ENCODE measurements at places on chromosomes 1 and 21. TPM values are rescaled to one million over a fixed set of nuclear protein-coding genes. Genes with fewer than 3 reads are reported as not detected.

AKT3 gene
- 27.8 TPM for total RNA-seq

DNA sequence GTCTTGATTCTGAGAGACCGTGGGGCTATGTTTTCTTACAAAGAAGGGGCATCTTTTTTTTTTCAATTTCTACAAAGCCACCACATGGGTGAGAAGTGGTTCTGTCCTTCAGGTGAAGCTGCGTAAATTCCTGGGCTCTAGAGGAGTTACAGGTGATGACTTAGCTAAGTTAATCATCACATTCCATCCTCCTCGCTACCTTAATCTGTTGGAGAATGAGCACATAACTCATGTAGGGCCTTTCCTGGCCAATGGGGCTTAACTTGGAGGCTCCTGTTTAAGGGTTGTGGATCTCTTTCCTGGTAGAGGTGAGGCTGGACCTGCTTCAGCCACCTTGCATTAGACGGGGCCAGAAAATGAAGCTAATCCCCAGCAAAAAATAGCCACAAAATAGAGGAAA is 19.9 kb downstream of the REG4 start:
- no peak for DNase-seq

NR0B2 gene
- not detected for total RNA-seq

DNA sequence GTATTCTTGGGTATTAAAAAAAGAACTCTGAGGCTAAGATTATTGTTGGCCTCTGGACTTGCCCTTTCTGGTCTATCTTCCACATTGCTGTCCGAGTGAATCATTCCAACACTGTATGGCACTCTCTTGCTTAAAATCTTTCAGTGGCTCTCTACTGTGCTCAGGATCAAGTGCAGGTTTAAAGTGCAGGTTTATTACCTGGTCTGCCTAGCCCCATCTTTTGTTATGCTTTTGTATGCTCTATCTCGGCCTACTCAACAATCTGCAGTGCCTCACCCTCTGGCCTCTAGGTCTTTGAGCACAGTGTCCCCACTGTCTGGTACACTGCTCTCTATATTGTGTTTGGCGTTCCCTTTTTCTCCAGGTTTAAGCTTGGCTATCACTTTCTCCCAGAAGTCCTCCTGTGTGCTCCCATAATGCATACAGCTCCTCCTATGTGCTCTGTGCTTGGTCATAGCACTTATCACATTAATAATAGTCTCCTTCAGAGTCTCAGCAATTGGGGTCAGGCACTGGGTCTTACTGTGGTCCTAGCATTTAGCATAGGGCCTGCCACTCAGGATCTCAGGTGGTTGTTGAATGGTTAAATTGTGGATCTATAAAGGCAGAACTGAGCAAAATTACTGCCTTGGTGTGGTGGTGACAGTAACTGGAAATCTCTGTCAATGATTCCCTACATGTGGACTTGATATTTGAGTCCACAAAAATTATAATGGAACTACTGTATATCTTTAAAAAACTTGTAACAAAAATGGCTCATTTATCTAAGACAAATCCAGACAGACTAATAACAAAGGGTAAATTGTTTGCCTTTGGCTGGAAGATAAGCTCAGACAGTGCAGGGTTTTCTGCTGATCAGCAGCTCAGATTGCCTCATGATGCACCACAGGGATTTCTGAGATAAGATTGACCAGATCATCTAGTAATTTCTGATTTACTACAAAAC is 10.6 kb upstream of the LDLRAD1 start:
- DNase-seq: no peak

VSIG8 gene
- not detected for total RNA-seq

GRCh38 chr1:203512848-203513584 is 19.1 kb downstream of the OPTC start:
- no peak for DNase-seq

LRRC38 gene
- 0.72 TPM for total RNA-seq

DNA sequence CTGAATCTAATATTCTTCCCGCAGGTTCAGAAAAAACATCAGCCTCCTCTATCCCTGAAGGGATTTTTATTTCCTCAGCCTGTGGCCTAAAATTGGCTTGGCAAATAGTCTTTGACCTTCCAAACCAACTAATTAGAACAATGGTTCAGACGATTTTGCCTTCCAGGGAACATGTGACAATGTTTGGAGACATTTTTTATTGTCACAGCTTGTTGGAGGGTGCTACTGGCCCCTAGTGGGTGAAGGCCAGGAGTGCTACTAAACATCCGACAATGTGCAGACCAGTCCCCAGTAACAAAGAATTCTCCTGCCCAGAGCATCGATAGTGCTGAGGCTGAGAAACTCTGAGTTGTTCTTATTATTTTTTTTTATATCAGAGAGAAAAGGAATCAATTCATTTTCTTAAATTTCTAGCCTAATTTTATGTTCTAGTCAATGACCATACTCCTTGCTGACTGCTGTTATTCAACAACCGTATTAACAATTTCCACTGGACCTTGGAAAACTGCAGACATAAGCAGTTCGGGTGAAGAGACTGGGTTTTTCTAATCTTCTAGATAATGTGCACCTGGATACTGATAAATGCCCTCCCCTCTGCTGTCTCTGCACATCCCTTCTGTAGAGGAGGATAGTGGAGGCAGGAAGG is 280.7 kb downstream of the LMX1A start:
- peak; percentile 62 for DNase-seq

- DNase-seq: no peak
These were observed 123.3 kb downstream of the PCNX2 start for GRCh38 chr1:233172201-233172600.

TNFAIP8L2 gene
- total RNA-seq: not detected

CNKSR1 gene
- 26.3 TPM for total RNA-seq

GRCh38 chr1:85344256-85344694 is 67.8 kb upstream of the BCL10 start:
- peak; percentile 87 for DNase-seq

DNA sequence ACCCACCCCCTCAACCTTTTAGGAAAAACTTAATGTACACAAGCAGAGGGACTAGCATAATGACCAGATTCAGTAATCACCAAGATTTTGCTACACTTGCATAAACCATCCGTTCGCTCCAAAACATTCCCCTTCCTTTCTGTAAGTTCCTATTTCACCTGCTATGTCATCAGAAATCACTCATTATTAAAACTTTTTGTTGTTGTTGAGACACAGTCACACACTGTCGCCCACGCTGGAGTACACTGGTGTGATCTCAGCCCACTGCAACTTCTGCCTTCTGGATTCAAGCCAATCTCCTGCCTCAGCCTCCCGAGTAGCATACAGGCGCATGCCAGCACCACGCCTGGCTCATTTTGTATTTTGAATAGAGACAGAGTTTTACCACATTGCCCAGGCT is 3.4 kb downstream of the MRPL20 start:
- no peak for DNase-seq

LINGO4 gene
- not detected for total RNA-seq

GRCh38 chr1:181016563-181016962 is 6.1 kb downstream of the STX6 start:
- DNase-seq: no peak

DNA sequence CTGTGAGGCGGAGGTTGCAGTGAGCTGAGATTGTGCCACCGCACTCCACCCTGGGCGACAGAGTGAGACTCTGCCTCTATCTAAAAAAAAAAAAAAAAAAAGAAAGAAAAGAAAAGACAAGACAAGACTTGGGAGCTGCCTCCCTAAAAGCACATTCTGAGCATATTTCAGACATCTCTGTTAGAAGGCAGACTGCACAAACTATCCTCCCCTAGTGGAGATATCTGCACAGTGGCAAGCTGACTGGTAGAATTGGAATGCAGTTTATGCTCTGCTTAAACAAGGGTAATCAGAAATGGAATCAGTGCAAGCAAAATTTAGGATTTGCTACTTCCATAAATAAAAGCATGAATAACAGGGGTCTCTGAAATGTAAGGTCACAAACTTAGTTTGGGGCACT is 31.8 kb downstream of the GNG4 start:
- no peak for DNase-seq

- DNase-seq: no peak
These were observed 141.1 kb upstream of the SAMSN1 start for GRCh38 chr21:14687268-14687625.

GRCh38 chr1:79117376-79117775 is 110.8 kb upstream of the ADGRL4 start:
- DNase-seq: no peak

SLC45A1 gene
- 0.63 TPM for total RNA-seq

DNA sequence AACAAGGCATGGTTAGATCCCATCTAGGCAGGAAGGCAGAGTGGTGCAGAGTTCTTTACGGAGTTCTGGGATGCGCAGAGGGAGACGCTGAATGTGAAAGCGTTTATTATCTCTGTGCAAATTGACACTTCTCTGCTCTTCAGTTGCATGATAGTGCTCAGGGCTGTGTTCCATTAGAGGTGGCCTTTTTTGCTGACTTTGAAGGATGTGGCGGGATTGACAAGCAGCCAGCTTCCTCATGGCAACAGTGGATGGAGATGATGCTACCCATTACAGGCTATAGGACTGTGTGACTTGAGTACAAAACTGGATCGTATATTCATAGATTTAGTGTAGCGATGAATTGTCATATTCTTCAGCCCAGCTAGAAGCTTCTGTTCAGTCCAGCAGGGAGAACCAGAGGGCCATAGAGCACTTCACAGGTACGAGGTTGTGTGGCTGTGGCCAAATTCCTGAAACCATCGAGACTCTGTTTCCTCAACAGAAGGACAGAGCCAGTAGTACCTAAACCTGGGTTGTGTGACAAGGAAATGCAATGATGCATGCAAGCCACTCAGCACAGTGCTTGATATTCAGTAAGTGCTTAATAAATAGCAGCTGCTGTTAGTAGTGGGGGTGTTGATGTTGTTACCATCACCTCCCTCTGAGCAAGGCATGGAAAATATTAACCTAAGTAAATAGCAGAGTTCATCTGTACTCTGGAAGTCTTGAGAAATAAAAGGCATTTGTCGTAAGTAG is 430.0 kb upstream of the KAZN start:
- DNase-seq: no peak

DNA sequence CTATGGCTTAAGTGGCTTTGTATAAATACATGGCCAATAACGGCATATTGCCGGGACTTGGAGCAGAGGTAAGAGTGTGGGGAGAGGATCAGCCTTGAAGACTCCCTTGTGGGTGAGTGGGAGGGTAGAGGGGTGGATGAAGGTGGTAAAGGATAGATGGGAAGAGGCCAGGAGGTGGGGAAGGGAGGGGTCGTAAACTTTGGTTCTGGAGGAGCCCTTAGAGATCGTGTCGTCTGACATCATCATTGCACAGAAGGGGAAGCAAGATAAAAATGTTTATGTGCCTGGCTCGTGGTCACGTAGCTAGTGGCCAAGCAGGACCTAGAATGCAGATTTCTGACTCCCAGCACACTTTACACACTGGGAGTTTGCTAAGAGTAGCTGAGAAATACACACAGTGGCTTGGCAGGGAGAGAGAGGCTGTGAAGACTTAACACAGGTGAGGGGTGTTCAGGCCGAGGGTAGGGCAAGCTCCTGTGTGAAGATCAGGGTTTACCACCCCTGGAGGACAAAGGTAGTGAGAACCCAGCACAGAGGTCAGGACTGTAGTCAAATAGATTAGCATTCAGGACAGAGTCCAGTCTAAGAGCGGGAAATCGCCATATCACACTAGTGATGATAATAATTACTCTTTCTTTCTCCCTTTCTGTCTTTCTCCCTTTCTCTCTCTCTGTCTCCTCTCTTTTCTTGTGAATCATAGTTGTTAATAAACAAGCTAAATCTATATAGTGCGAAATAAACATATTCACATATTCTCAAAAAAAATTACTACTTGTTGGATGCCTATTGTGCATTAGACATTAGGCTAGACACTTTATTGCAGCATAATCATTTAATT is 75.5 kb downstream of the LRRC8D start:
- DNase-seq: no peak

CFHR2 gene
- total RNA-seq: not detected

FAM167B gene
- total RNA-seq: 2.1 TPM

AQP10 gene
- not detected for total RNA-seq

OR2L13 gene
- not detected for total RNA-seq

GRCh38 chr1:162422662-162423375 is 10.9 kb upstream of the SH2D1B start:
- DNase-seq: no peak

DNA sequence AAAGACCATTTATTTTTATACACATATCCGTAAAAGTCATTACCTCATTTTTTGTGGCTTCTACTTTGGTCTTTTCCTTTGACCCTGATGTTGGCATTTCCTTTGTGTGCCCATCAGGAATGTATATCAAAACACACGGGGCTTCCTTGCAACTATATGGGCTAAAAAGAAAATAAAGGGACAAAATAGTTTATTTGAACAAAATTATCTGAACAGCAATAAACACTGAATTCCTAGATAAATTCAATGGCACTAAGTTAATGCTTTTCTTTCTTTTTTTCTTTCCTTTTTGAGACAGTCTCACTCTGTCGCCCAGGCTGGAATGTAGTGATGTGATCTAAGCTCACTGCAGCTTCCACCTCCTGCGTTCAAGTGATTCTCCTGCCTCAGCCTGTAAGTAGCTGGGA is 45.2 kb downstream of the EPRS1 start:
- DNase-seq: no peak

DNA sequence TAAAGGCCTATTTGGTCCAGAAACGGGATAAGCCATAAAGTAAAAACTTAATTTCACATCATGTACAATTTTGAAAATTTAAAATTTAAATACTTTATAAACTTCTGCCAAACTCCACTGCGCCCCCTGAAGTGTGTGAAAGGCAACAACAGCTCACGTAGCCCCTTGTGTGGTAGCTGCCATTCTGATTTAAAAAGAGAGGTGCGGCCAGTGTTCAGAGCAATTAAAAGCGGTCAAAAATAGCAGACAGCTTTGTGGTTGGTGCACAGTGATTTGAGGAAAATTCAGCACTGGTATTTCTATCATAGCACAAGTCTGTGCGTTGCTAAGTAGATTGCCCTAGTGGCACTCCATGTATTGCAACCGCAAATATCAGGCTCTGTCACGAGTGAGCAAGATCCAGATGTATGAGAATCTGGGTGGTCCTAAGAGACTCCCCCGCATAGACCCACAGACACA is 122.5 kb downstream of the ATG4C start:
- peak; percentile 41 for DNase-seq

DNA sequence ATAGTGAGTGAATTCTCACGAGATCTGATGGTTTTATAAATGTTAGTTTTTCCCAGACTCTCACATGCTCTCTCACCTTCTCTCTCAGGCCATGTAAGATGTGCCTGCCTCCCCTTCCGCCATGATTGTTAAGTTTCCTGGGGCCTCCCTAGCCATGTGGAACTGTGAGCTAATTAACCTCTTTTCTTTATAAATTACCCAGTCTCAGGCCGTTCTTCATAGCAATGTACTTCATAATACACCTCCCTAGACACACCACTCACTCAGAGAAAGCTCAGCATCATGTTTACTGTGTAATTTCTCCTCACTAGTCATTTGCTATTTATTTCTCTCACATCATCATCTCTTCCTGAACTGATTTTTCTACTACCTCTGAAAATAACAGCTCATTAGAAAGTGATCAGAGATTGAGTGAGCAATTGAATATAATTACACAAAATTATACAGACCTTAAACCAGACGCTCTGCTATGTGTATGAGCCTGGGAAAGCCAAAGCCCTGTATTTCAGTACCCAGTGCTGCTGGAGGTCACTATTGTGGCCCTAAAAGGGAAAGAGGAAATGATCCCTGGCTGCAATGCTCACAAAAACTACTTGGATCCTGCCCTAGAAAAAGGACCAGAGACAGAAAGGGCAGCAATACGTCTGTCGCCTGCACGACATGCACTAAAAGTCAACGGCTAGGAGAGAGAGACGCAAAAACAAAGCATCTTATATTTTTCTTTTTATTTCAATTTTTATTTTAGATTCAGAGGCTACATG is 284.5 kb downstream of the DSCAM start:
- no peak for DNase-seq

TNFRSF18 gene
- total RNA-seq: 1.9 TPM

GRCh38 chr21:46245213-46245915 is 16.8 kb upstream of the LSS start:
- no peak for DNase-seq

All from H9 (cell line).